Panc1 (cell line): ENCODE measurements at places on chromosomes 12 and 14.

- no peak for DNase-seq
Measured at GRCh38 chr12:72465155-72465554, 193.0 kb downstream of the TRHDE start.

GRCh38 chr12:74619084-74619483, 81.4 kb downstream of the ATXN7L3B start:
- no peak for DNase-seq

DNA sequence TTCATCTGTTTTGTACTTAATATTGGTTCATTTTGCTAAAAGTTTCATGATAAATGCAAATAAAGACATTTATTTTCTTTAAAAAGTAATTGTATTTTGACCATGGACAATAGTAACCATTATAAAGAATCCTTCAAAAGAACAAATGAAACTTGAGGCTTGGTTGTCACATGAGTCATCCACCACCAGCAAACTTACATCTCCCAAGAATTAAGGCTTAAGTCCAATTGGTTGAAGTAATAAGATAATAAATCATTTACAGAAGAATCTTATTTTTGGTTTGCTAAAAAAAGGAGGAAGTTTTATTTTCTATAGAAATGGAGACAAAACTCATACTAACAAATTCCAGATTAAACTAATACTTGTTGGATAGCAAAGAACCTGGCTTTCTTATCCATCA, 84.8 kb upstream of the KITLG start:
- no peak for DNase-seq

- DNase-seq: no peak
Measured at GRCh38 chr14:30108975-30109700, 181.5 kb upstream of the PRKD1 start.

DNA sequence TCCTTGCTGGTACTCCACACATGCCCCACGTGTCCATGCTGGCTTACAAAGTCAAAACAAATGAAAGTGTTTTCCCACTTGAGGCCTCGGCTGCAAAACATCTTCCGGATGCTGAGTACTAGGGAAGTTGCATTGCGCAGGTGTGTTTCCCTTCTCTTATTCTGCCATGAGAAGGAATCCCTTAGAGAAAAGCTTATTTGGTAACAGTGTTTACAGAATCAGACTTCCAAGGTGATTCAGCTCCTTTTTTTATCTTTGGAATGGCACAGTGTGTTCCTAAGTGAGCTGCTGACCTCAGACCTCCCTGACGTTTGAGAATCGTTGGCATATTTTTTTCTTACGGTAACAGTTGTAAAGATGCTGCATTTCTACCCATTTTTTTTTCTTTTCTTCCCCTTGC, 211.3 kb downstream of the ESR2 start:
- DNase-seq: no peak

DNA sequence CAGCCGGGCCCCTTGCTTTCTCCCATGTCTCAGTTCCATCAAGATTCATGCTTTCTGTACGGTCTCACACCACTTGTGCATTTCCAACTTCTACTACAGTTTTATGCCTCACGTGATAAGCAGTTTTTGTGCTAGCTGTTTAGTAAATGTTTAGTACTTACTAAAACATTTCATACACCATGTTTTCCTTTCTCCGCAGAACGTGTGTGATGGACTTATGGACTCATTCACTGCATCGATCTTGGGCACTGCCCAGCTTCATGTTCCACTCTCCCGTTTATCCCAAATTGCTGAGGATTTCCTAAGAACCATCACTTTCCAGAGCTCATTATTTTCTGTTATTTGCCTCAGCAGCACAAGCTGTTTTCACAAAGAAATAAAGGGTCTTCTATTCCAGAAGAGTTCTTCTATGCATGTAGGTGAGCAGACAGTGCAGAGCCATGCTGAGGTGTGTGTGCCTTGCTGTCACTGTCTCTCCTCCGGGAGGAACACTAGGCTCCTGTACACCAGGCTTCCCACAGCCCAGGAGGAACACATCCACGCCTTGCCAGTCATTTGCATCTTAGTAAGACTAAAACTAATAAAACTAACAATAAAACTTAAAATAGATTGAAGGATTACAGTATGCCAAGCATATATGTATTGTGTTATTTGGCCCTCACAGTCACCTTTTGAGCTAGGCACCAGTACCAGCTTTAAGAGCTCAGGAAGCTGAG, 90.3 kb upstream of the EEA1 start:
- no peak for DNase-seq

DNA sequence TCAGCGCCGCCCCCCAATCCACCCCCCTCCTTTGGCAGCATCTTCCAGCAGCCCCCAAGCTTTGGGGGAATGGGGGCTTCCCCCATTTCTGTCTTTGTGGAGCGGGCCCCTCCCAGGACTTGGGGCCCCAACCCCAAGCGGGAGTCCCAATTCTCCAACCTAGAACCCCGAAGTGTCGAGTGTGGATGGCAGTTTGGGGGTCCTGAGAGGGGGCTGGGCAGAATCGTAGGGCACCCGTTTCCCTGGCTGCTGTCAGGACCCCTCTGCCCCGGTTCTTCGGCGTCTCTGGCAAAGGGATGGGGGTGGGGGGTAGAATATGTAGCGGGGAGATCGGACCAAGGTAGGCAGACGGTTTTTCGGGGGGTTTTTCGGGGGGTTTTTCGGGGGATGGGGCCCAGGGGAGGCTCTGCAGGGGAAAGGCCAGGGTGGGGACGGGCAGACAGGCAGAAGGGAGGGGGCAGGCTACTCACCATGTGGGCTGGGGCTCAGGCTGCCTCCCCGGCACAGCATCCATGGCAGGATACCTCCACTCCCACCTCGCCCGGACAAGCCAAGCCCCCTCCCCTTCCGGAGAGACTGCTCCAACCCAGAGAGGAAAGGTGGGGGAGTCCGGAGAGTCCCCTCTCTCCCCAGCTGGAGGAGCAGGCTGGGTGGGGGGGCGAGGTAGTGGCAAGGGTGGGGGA, 739 bp downstream of the JPH4 start:
- DNase-seq: no peak

DNA sequence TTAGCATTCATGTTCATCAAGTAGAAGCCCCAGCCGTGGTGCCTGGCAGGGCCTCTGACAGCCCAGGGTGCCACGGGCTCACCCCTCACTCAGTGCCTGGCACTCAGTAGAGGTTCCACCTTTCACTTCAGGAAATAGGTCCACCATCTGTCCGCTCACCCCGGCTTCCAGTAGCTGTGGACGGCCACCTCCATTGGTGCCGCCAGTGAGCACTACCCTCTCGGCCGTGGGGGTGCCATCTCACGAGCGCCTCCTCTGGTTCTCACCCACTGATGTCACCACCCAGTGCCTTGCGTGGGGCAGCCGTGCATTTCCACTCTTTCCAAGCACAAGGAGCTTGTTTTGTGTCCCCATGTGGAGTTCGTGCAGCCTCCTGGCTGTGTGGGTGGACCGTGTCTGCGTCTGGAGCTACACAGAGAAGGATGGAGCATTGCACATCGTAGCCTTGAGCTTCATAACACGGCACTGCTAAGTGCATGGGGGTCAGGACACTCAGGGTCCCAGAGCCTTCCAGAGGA, 41.0 kb upstream of the MMP17 start:
- no peak for DNase-seq

DNA sequence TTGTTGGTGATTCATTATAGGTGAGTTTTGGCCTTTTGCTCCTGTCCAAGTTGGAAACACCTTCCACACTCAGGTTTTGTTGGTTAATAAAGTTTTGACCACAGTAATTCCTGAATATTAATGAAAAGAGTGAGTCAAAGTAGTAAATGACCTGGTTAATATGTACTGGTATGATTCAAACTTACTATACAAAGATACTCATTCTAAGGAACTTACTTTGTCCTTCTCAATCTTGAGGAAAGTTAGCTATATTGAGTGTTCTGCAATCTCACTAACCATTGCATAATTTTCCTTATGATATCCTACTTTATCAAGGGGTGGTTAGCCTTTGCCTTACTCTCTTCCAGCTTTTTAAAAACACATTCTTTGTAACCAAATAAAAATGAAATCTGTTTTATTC, 20.9 kb upstream of the HECTD1 start:
- no peak for DNase-seq

GRCh38 chr14:56040121-56040520, 78.1 kb upstream of the PELI2 start:
- no peak for DNase-seq

DNA sequence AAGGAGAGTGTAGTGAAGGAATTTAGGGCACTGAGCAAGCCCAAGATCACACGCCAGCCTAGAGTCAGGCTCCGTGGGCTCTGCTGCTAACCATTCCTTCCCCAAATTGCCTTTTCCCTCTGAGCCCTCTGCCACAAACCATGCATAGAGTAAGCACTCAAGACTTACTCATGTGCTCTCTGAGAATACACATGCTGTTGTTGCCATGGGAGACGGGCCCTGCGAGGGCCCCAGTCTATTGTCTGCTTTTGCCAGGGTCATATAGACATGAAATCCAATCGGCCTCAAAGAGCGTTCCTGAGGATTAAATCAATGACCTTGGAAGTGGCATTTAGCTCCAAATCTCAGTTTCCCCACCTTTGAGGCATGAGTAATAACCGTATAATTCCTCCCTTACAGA, 48.7 kb upstream of the WSCD2 start:
- DNase-seq: no peak

DNA sequence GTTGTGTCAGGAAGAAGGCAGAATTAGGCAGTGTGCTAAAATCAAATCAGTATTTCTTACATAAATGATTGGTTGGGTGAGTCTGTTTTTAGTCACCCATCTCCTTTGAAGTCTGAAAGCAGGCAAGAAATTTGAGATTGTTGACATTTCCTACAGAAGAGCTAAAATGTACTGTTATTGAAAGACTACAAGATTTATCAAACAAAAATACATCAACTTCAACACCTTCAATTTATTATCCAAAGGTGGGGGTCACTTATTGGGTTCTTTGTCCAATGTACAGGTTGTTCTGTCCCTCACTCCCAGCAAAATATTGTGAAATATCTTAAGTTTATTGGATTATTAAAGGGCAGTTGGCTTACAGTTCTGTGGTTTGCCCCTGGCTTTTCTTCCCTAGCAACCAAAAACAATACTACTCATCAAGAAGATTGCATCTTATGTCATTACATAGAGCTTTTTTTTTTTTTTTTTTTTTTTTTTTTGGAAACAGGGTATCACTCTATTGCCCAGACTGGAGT, 20.6 kb upstream of the PKP2 start:
- no peak for DNase-seq

- no peak for DNase-seq
Measured at GRCh38 chr14:23661542-23661941, 25.4 kb downstream of the DHRS2 start.

- no peak for DNase-seq
Measured at GRCh38 chr12:9334041-9334692, 126.0 kb upstream of the PZP start.

DNA sequence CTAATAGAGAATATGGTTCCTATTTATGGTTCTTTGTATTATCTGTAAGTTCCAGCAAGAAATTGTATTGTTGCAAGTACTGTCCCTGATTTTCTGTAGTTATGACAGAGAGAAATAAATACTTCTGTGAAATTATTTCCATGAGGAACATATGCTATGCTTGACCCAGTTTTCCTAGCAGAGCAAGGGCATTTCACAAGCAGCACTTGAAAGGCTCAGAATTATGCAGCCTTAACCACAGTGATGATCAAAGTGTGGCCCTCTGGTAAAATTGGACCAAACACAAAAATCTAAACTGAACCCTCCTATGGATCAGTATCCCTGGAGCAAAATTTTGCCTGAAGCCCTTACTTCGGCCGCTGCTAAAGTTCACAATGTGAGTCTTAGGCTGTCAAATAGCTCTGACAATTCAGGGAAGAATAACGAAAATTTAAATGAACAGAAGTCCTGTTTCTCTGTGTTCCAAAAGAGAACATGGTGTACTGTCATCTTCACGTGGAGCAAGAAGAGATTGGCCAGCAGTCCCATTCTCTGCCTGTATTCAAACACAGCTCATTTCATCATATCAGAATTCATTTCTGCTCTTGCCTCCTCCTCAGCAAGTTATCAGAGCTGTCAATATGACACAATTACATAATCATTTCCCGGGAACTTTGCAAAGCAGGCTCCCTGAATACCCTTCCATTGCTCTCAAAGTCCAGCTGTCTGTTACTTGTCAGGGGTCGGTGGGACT, 471.9 kb downstream of the RPS29 start:
- no peak for DNase-seq

DNA sequence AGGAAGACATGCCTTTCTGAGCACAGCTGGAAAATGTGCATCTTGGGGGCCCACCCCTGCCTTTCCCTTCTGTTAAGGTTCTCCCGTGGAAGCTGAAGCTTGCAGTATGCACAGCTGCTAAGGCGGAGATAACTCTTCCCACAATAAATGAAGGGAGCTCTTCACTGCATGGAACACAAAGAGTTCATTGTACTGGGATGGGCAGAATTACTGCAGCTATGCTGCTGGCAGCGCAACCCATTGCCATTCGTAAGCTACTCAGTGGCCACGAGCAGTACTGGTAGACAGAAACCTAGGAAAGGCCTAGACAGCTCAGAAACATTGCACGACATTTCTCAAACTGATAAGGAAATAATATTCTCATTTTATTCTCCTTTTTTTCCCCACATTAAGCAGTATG, 310.2 kb downstream of the MDGA2 start:
- no peak for DNase-seq

GRCh38 chr14:59342516-59343484, 122.4 kb downstream of the GPR135 start:
- no peak for DNase-seq

DNA sequence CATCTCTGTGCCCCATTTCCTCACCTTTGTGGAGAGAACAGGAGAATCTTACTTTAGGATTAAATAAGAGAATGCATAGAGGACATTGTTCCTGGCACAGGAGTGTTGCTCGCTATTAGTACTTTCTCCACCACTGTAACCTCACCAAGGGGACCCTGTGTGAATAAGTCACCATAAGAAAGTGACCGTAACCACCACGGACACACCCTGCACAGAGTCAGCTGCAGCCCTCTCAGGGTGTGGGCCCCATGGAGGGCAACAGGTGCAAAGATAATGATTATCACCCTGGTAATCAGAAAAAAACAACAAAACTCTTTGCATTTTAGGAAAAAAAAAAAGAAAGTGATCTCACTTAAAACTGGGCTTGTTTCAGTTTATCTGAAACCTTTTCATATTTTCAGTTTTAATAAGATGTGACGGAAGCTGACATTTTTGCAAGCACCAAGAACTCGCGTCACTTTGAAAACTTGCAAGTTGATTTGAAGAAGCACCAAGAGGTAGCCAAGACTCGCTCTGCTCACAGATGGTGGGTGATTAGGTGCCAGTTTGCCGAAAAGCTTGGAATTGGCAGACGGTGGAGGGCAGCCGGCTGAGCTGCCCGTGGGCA, 87.0 kb upstream of the VRK1 start:
- DNase-seq: no peak
